Ovary (tissue), 10 donors: ENCODE measurements at places on chromosomes 7 and 10. TPM values are rescaled to one million over a fixed set of nuclear protein-coding genes. Genes with fewer than 3 reads are reported as not detected.

HILPDA gene
- 10.2 TPM for total RNA-seq

AS3MT gene
- total RNA-seq, result 3.0 TPM

IDI2 gene
- not detected for total RNA-seq

RHOBTB1 gene
- total RNA-seq, result 5.6 TPM

DNA sequence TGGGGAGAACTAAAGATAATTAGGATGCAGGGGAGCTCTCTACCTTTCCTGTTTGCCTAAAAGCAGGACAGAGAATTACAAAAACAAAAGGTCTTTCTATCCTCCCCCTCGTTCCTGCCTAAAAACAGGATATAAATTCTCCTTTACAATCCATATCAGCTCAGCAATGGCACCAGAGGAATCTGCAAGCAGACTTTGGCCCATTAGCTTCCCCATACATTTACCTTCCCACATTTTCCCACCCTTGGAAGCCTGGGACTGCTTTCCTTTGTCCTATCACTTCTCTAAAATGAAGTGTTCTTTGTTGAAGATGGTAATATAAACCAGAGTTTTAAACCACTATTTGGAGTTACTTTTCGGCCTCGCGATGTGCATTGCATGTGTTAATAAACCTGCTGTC is 15.5 kb downstream of the SHTN1 start:
- DNase-seq, result no peak

DNA sequence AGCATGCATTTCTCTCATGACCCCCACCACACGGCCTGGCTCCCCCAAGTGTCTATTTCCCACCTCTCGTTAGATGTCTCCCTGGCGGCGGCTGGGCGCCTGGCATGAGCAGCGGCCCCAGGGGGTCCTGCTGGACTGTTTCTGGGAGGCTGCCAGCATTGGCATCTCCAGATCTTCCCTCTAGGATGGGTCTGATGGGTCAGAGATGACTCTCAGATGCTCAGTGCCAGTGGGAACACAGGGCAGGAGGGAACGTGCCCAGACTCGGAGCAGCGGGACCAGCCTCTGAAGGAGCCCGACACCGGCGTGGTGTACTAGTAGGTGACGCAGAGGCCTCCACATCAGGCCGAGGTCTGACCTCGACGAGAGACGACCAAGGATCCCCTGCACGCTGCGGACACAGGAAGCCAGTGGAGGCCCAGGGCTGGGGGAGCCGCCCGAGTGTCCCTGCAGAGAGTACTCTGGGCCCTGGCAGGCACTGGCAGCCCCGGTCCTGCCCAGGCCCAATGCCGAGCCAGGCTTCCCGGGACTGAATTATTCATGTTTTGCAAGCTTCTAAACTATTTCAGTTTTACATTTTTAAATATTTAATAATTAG is 238.8 kb downstream of the ELFN1 start:
- DNase-seq, result no peak

- DNase-seq, result no peak
Measured at GRCh38 chr7:27149842-27150567, 2.4 kb downstream of the HOXA3 start.
